ENCODE measurements at places on chromosomes 1 and 21.

- DNase-seq = no peak
These were observed 47.0 kb upstream of the ATF3 start for GRCh38 chr1:212561501-212561931.

GRCh38 chr1:175364424-175365076 lies 172.0 kb upstream of the KIAA0040 start:
- no peak for DNase-seq

DNA sequence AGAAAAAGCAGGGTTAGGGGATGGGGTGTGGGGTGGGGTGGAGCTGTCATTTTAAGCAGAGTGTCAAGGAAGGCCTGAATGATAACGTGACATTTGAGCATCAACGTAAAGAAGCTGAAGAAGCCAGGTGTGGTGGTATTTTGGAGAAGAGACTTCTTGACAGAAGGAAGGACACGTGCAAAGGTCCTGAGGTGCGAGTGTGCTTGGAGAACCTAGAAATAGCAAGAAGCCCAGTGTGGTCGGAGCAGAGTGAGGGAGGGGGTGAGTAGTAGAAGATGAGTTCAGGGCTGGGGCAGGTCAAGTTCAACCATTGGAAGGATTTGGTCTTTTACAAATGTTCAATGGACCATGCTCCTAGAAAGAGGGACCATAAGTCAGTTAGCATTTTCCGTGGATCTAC lies 140.2 kb upstream of the ZBTB40 start:
- DNase-seq = no peak

GRCh38 chr1:159171254-159171687 lies at the start of gene CADM3:
CADM3 (plus strand) TSS chr1:159171615; CDS start chr1:159171766, 151 bp downstream.
- DNase-seq = no peak

- no peak for DNase-seq
These were observed 32.3 kb upstream of the CRP start for GRCh38 chr1:159746666-159747065.

DNA sequence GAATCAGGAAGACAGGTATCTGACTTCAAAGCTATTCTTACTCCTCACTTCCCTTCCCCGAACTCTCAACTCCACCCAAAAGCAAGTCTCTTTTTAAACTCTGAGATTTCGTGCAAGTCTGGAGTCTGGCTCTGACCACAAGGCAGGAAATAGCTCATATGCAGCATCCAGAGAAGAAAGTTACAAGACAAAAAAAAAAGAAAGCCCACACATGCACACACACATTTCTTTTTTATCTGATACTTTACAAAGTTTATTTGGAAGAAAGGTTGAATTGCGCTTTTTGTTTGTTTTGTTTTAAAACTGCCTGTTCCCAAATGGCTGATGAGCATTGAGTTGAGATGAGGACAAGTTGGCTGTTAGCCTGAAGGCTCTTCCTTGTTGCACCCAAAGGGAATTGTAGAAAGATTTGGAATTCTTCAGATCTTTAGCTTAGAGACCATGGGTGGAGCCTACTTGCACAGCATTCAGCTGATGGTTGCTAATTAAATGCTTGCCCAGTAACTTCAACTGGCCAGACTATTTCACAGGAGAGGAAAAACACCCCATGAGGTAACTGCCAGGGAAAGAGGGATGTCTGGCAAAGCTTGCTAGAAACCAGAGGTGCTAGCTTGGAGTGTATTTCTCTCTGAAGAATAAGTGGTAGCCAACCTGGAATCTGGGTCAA lies 490.3 kb downstream of the TTLL7 start:
- DNase-seq = peak; percentile 8

DNA sequence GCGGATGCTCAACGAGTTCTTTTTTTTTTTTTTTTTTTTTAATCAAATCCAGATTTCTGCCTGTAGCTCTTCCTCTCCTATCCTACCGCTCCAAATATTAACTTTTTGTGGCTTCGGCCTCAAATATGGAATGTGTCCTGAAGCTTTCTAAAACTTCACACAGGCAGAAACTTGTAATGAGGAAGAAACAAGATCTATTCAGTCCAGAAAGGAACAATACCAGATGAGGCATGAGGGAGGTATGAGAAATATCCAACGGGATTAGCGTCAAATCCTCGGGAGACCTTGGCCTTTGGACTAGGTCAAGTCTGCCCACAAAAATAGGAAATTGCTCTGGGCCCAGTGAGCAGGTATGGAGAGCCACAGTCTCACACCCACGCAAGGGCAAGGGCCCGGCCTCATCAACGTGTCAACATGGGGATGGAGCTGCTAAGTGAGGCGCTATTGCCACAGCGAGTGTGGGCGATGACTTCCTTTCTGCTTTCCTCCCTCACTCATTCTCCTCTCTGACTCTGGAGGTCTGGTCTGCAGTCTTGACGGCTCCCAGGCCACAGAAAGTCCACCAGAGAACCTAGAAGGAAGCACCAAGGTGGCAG lies 66.6 kb downstream of the BCAR3 start:
- DNase-seq = peak; percentile 70

GRCh38 chr1:80624682-80625081 lies 1176.1 kb upstream of the ADGRL2 start:
- no peak for DNase-seq

- DNase-seq = no peak
These were observed 1.5 kb downstream of the RGS2 start for GRCh38 chr1:192810253-192810880.

- DNase-seq = no peak
These were observed 20.7 kb downstream of the PLEKHA6 start for GRCh38 chr1:204338997-204339396.

DNA sequence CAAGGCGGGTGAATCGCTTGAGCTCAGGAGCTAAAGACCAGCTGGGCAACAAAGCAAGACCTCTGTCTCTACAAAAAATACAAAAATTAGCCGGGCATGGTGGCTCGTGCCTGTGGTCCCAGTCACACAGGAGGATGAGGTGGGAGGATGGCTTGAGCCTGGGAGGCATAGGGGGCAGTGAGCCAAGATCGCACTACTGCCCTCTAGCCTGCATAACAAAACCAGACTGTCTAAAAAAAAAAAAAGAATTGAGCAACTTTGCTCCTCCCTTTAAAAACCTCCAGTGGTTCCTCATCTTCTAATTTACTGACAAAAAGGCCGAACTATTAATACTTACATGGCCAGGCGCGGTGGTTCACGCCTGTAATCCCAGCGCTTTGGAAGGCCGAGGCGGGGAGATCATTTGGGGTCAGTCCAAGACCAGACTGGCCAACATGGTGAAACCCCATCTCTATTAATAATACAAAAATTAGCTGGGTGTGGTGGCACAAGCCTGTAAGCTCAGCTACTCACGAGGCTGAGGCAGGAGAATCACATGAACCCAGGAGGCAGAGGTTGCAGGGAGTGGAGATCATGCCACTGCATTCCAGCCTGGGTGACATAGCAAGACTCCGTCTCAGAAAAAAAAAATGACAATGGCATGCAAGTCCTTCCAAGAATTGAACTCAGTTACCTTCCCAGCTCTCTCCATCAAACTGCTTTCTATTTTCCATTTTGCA lies 4.4 kb downstream of the ACBD3 start:
- DNase-seq = no peak

- DNase-seq = no peak
These were observed 79.1 kb upstream of the KCNE2 start for GRCh38 chr21:34284666-34285065.

DNA sequence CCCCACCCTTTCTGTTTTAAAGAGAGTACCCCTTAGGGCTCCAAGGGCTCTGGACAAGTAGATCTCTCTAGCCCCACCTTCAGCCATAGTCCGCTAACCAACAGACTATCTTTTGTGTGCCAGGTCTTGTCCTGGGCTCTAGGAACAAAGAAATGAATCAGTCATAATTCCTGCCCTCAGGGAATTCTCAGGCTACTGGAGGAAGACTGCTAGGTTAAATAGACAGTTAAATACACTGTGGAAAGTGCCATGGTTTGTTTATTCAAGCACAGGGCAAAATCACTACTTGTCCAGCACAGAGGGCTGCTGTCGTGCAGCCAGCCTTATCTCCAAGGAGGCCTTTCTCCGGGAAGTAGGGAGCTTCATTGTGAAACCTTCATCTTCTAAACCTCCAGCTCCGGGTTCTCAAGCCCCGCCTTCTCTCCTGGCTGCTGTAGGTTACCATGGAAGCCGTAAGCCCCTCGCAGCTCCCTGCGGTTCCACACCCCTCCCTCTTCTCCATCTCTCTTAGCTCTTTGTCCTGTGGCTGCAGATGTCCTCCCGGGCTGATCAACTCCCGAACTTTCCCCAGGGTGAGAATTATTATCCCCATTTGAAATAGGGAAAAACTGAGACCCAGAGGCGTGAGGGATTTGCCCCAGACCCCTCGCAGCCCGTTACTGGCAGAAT lies 29.8 kb downstream of the SHISAL2A start:
- no peak for DNase-seq

DNA sequence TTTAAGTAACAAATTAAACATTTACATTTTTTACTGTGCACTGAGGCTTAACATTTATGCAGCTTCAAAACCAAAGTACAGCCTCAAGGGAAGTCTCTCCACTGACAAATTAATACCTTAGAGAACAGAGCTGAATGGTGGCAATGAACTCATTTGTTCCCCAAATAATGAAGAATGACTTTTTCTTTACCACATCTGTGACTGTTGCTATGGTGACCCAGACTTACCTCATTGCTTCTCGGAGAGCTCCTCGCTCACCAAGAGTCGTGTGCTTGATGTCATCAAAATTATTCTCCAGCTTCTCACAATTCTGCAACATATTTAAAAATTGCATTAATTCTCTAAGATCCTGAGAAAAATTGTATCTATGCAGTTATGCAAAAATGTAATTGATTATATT lies 92.9 kb downstream of the DPYD start:
- DNase-seq = no peak

DNA sequence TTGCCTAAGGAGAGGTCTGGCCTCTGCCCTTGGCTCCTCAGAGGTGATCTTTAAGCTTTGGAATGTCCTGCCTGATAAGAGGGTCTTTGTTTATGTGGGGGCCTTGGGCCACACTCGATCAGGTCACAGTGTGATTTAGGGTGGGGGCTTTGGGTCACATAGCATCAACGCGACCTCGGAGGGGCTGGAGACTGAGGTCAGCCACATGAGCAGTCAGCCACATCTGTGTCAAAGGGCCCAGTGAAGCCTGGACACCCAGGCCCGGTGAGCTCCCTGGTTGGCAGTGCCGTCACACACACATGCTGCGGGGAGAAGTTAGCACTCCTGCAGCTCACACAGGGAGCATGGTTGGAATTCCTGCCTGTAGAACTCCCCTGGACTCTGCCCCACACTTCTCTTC lies 345.0 kb downstream of the NPHP4 start:
- no peak for DNase-seq

DNA sequence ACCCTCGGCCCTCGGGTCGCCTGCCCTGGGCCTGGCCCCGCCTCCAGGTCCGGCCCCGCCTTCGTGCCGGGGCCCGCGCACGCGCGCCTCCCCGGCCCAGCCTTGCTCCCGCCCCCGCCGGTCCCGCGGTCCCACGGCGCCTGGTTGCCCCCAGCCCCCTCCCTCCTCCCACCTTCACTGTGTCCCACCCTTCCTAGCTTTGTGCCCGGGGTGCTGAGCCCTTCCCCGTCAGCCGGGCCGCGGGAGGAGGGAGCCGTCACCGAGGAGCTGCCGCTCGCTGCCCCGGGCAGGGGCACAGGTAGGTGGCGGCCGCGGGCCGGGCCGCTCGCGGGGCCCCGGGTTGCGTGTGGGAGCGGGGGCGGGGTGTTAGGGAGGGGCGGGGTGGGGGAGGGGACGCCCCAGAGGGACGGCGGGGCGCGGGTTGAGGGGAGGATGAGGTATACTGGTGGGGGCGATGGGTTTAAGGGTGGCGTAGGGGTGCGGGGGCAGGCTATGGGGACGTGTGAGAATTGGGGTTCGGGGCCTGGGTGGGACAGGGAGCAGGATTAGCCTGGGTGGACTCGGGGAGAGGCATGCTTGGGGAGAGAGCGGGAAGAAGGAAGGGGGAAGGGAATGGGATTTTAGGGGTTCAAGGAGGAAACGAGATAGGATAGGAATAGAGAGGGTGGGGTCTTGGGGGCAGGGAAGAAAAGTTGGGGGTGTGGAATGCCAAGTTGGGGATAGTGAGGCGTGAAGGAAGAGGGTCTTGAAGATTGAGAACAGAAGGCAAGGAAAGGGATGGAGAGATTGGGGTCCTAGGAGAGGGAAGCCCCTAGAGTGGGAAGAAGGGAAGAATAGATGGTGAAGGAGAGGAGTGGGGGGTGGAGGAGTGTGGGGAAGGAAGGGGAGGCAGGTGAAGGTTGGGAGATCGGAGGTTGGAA lies at the start of gene LRRC42:
LRRC42 (plus strand) TSS at position 99 of the 920 bp plus-strand sequence. CDS start 5,650 bp downstream, outside the sequence.
- no peak for DNase-seq

DNA sequence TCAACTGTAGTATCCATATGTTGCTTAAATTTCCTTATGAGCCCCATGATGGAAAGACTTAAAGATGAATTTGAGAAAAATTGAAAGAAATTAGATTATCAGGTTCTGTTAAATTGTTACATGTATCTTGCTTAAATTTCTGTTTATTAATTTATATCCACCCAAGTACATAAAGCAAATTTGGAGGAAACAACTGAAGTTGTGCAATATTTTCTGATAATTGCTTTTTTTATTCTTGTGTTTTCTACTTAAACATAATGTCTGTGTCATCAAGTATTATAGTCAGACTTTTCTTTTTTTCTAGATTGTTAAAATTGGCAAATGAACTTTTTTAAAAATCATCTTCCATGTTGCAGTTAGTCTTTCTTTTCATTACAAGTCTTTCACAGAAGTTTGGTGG lies 36.8 kb downstream of the RNF11 start:
- no peak for DNase-seq

GRCh38 chr1:1000357-1001056 lies 610 bp upstream of the HES4 start:
- peak; percentile 75 for DNase-seq

- no peak for DNase-seq
These were observed 565.2 kb downstream of the PTPRU start for GRCh38 chr1:29801561-29801973.

DNA sequence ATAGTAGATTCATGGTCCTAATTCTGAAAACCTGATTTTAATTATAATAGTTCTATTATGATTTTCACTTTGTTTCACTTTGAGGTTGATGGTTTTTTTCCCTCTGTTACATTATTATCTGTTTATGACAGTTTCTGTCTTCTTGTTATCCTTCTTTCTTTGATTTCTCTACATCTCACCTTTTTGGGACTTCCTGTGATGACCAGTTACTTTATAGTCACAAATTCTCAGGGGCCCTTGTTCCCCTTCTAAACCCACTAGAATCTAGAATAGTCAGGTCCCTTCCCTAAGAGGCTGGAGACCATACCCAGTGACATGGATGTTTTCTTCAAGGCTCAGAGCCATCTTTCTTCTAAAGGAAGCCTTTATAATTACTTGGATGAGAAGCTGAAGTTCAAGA lies 238.4 kb downstream of the GPR52 start:
- DNase-seq = no peak

DNA sequence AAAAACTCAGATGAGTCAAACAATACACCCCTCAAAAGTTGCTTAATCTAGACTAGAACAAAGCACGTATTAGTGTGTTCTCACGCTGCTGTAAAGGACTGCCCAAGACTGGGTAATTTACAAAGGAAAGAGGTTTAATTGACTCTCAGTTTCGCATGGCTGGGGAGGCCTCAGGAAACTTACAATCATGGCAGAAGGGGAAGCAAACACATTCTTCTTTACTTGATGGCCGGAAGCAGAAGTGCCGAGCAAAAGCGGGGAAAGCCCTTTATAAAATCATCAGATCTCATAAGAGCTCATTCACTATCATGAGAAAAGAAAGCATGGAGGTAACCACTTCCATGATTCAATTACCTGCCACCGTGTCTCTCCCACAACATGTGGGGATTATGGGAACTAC lies 10.1 kb downstream of the JAM2 start:
- DNase-seq = no peak

All from stimulated activated CD4-positive, alpha-beta T cell treated with anti-CD3 and anti-CD28 coated beads, Interleukin-2, amount 100 ng/mL, for 24 hours (primary cell).